ENCODE measurements at places on chromosomes 1 and 21.

DNA sequence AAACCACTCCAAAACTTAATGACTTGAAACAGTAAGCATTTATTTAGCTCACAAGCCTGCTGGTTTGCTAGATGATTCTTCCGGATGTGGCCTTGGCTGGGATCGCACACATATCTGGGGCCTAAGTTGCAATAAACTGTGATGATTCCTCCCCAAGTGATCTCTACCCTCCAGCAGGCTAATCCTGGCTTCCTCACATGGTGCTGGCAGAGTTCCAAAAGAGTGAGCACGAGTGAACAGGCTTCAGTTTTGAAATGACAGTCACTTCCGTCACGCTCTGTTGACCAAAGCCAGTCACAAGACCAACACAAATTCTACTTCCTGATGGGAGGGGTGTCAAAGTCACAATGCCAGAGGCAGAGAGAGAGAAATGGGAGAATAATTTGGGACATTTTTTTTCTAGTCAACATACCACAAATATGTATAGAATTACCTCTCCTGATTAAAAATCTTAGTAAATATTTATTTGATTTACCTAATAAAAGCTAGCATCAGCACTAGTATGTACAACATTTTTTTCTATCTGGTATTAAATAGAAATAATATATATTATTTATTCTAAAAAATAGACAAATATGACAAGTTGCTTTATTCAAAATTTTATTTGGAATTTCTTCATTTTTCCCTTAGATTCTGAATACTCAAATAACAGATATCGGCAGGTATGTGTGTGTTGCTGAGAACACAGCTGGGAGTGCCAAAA is 292.7 kb downstream of the TPR start:
- no peak for DNase-seq

GRCh38 chr1:98669355-98670296 is 8.1 kb downstream of the SNX7 start:
- no peak for DNase-seq

- DNase-seq, result no peak
Measured at GRCh38 chr1:67831850-67832513, 1.3 kb downstream of the GNG12 start.

DNA sequence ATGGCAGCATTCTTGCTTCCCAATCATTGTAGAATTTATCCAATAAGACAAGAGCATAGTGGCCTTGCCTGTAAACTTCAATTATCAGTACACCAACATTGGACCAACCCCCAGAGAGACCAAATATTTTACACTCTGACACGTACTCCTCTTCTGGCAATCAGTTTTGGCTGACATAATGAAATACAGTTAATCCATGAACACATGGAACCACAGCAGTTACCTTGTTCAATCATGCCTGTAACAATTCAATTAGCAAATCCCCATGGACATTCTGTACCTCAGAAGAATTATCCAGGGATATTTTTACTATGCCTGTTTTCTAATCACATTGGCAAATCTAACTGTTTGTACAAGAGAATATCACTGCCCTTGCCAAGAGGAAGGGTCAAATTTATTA is 2162.0 kb downstream of the MRPL39 start:
- DNase-seq, result no peak

GRCh38 chr1:229148743-229149142 is 122.2 kb upstream of the RAB4A start:
- no peak for DNase-seq

All from activated CD8-positive, alpha-beta memory T cell treated with anti-CD3 and anti-CD28 coated beads for 48 hours (primary cell).